ENCODE measurements at places on chromosomes 4 and X.

GRCh38 chr4:37758226-37758625 lies 68.3 kb upstream of the PGM2 start:
- no peak for DNase-seq

DNA sequence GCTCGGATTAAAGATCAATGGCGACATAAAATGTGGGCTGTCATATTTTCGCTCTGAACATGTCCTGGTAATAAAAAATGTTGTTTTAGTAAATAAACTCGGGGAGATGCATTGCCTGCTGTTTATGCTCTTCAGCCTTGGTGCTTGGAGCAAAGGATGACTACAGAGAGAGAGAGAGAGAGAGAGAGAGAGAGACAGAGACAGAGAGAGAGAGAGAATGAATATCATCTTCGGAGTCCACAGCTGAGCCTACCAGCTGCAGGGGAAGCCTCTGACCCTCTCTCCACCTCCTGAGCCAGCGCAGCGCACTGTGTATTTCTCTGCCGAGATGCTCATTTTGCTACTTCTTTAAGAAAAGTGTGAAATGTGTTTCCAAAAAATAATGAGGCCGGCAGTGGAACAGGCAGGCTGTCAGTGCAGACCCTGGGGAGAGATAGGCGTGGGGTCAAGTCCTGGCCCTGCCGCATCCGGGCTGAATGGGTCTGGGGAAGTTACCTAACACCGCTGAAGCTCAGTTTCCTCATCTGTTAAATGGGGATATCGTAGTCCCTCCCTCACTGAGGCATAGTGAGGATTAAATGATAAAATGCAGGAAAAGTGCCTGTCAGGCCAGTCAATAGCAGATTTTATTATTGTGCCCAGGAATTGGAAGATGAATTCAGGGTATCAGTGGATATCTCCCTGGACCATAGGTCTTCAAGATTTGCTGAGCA lies 58.5 kb upstream of the LGI2 start:
- no peak for DNase-seq

GRCh38 chr4:36243355-36244256 lies 708 bp downstream of the ARAP2 start:
- DNase-seq: peak; percentile 44

- DNase-seq: no peak
Observed at GRCh38 chrX:105876658-105877057, 54.3 kb downstream of the NRK start.

GRCh38 chrX:115333446-115333845 lies 43.9 kb downstream of the LUZP4 start:
- no peak for DNase-seq

DNA sequence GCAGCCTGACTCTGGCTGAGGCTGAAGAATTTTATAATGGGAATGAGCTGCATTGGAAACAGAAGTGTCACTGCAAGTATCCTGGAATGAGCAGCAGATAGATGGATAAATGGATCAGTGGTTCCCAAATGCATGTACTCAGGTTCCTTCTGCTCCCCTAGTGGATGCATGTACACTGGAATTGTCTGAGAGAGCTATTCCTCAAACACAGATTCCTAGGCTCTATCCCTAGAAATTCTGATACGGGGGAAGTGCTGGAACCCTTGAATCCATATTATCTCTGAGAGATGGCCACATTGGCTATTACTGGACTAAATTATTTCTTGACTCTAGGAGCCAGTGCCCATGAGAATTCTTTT lies 64.8 kb downstream of the TMEM131L start:
- no peak for DNase-seq

DNA sequence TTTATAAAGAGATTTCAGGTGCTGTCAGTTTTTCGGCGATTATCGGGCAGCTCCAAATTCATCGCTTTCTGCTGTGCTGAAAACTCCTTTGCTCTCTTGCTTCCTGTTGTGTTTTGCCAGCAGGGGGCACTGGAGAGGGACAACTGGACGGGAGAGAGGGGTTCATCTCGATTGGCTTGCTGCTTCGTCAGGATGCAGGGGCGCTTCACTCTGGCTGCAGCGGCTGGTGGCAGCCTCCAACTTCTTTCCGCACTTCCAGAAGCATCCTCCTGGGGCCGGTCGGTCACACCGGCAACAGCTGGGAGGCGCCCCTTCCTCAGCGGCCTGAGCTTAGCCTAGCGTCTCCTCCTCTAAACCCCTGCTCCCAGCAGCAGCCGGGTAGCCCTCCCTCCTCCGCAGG lies 29.5 kb downstream of the MSL3 start:
- DNase-seq: peak; percentile 65

GRCh38 chrX:17674601-17675000 lies 62.7 kb upstream of the SCML1 start:
- no peak for DNase-seq

GRCh38 chr4:27008679-27009078 lies 148.0 kb downstream of the STIM2 start:
- DNase-seq: no peak

DNA sequence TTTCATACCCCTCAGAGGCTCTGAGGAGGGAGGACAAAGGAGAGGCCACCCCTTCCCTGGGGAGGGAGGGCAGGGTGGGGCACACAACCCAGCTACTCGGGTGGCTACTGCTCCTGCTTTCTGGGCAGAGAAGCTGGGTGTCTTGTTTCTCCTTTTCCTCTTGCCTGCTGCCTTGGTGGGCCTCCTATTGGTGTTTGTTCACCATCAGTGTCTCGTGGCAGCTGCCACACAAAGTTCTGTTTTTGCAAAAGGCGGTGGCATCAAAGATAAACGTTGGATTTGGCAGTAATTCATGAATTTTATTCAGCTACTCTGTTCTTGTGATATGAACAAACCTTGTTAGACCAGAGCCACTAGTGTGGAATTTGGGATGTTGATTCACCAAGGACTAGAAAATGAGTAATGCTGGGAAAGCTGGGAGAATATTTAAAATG lies 153.0 kb upstream of the SCML1 start:
- no peak for DNase-seq

DNA sequence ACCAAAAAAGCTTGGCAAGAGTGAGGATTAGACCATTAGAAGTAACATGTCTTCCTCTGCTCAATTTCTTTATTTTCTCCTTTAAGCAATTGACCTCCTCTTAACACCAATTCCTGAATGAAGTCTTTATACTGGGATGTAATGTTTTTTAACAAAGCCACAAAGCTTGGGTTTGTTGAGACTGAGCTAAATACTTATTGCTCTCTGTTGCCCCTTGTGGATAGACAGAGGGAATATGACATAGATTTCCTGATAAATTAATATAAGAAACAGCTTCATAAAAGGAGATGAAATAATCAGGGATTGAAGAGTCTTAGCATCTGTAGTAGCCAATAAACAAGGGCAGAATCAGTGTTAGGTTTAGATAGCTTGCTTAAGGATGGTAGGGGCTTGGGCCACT lies 57.6 kb downstream of the CCDC160 start:
- DNase-seq: no peak

DNA sequence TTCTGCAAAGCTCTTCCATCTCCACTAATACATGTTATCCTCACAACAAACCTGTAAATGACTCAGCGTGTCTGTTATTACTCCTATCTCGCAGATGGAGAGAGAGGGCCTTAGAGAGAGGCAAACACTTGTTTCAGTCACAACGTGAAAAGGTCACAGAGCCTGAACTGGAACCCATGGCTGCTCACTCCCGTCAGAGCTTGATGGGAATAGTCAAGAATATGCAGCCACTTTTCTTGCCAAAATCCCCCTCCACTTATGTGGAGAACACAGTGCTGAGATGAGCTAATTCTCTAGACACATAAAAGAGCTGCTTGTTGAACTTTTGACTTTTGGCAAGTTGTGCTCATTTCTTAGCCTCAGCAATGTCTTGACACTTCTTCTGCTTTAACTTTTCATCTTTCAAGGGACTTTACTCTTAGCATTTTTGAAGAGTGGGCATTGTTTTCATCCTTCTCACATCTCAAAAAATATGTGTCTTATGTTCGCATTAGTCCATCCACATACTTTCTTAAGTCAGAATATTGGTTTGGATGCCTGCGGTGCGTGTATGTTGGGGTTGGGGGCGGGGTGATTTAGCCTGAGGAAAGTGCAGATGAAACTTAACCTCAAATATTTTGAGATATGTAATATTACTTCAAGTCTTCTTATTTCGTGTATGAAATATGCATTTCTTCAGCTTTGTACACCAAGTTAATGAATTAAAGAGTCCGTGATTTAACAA lies 69.2 kb downstream of the SYNPO2 start:
- no peak for DNase-seq

GRCh38 chr4:145490796-145491195 lies 9.1 kb downstream of the SMAD1 start:
- no peak for DNase-seq

GRCh38 chrX:75107863-75108509 lies 48.1 kb downstream of the ABCB7 start:
- no peak for DNase-seq

- no peak for DNase-seq
Observed at GRCh38 chr4:105510245-105510644, 36.4 kb upstream of the PPA2 start.

GRCh38 chr4:36322921-36323354 lies 41.5 kb downstream of the DTHD1 start:
- DNase-seq: no peak

GRCh38 chr4:144579411-144580030 lies 66.4 kb upstream of the HHIP start:
- DNase-seq: no peak

DNA sequence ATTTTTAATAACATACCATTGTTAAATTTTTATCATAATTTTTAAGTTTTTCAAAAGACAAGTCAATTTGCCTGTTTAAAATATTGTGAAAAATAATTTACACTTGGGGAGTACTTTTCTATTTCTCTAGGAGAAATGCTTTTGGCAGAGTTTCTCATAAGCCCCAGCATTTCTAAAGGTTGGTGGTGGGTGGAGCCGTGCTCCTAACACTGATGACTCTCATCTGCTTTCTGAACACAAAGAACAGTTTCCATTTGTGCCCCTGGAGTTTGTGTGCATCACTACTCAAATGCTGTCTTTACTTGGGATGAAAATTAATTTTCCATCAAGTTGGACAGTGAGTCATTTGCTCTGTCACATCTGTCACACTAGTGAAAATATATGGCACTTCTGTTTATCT lies 57.6 kb downstream of the TNIP2 start:
- DNase-seq: no peak

DNA sequence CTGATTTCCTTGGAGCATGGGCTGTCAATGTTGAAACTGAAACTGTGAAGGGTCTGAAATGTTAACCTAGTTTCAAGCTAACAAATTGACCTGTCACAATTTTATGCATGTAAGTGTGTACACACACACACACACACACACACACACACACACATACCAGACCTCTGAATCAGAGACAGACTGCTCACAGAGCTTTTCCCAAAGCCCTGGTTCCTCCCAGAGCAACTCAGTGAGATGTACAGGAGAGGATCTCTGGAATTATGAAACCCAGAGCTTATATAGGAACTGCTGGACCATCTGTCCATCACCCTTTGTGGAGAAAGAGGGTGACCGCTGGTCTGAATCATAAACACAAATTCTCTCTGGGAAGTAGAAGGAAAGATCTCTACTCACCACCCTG lies 228.1 kb upstream of the PRPS2 start:
- no peak for DNase-seq

- DNase-seq: no peak
Observed at GRCh38 chr4:155042014-155042413, 166.4 kb upstream of the NPY2R start.

GRCh38 chr4:88757776-88758175 lies 60.1 kb upstream of the NAP1L5 start:
- no peak for DNase-seq

DNA sequence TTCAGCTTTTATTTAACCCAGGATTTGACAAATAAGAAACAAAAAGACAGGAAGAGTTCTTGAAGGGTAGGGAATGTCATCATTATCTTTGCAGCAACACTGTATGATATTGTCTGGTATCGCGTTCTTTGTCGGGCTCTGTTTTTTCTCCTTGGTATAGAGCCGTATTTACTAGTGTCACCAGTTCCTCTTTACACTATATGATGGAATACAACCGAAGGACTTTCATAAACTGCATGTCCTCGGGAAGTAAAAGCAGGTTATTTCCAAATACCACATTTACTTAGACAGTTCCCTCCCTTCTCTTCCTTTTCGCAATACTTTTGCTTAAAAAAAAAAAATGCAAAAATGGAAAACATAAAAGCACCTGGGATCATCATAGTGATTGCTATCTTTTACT lies 96.6 kb upstream of the IL13RA1 start:
- DNase-seq: no peak

DNA sequence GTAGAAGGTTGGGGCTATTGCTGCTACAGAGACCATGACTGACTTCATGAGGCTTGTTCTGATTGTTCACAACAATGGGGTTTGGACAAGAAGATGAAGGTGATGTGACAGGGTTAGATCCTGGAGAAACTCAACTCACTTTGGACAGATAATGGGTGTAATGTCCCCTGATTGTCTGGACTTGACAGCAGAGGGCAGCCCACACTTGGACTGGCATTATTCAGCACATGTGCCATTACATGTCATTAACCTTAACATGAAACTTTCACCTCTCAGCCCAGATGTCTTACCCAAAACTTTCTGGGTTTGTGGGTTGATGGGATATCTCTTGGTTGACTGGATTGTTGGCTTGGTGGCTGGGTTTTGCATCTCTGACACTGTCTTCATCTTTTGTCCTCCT lies 101.5 kb downstream of the MXRA5 start:
- DNase-seq: no peak

All from effector CD8-positive, alpha-beta T cell (primary cell).